Stimulated activated CD4-positive, alpha-beta T cell treated with anti-CD3 and anti-CD28 coated beads, Interleukin-4, amount 100 ng/mL, for 24 hours (primary cell): ENCODE measurements at places on chromosomes 2 and 18.

- DNase-seq: no peak
Observed at GRCh38 chr2:204170411-204170810, 233.8 kb downstream of the ICOS start.

GRCh38 chr2:105680357-105680756, 64.4 kb upstream of the NCK2 start:
- DNase-seq: no peak

GRCh38 chr2:207530160-207531031, 634 bp downstream of the CREB1 start:
- peak; percentile 47 for DNase-seq

DNA sequence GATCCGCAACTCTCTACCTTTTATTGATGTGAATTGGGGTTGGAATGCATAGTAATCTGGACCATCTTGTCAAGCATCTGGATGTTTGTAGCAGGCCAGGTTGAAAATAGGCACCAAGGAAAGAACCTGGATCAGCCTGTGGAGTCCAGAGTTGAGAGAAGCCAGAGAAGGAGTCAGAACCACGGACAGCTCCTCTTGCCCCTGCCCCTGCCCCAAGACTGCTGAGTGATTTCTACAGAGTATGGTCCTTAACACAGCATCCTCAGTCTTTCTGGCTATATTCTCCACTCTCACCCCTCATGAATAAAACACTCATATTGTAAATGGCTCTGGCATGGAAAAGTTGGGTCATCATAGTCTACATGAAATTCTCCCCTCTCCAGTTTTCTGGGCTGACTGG, 154.6 kb downstream of the LOXHD1 start:
- no peak for DNase-seq

GRCh38 chr2:26691881-26692278, 642 bp upstream of the KCNK3 start:
- no peak for DNase-seq

DNA sequence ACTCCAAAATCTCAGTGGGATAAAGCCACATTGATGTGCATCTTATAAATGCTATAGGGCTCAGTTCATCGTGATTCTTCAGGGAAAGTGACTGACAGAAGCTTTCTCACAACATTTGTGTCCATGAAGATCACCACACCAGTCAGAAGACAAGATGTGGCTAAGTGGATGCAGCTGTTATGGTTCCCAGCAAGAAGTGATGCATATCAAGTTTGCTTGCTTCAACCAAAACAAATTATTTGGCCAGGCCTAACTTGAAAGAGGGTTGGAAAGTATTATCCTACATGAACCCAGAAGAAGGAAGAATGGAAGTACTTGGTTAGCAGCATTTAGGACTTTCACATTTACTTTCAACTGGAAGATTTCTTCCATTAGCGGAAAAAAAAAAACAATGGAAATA, 210.0 kb upstream of the ACVR2A start:
- no peak for DNase-seq

- no peak for DNase-seq
Observed at GRCh38 chr2:106316915-106317314, 122.8 kb upstream of the UXS1 start.

DNA sequence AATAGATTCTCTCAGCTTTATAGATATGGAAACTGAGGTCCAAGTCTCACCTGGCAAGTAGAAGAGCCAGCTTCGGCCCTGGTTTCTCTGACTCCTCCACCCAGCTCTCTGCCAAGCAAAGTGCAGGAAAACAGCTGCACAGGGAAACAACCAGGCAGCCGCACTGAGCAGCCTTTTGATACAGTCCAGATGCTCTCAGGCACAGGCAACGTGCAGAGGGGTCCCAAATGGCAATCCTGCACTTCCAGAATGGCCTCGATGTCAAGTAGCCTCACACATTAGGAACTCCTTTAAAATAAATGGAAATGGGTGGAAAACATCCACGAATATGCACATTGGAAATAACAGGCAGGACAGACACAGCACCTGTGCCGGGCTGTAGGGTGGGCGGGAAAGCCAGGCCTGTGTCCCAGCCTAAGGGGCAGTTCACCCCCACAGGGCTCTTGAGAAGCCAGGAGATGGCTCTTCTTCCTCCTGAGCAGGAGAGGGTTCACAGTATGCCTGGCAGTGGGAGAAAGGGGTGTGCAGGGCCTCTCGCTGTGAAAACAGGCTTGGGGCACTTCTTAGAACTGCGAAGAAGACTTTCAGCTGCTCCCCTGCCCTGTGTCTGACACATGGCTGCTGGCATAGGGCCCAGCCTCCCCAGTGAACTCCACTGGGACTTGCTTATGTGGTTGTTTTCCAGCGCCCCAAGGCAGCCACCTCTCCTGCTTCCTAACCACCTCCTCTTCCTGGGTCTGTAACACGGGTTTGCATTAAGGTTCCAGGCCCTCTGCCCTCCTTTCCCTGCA, 63.9 kb upstream of the TUBA3E start:
- DNase-seq: no peak
